ENCODE measurements at places on chromosomes 7 and 10.
A peak's percentile ranks its signal among the peaks of the same experiment; 100 is the strongest.

DNA sequence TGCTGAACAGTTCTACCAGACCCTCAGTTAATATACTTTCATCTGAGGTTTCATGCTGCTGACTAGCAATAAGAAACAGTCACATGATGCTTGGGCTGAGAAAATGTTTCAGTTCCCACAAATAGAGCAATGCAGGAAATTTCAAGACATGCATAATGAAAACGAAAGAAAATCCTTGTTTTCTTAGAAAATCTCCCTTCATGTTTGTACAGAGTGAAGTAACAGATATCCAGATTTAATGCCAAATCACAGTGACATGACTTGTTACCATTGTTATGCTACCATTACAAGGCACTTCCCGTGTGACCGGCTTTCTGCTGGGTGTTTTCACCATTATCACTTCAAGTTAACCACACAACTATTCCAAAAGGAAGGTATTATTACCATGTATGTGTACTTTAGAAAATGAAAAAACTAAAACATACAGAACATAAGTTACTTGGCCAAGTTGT lies 121.7 kb downstream of the DOCK4 start:
- peak; percentile 16 for DNase-seq

- no peak for DNase-seq
These were observed 94.6 kb downstream of the PPP1R9A start for GRCh38 chr7:95001815-95002561.

DNA sequence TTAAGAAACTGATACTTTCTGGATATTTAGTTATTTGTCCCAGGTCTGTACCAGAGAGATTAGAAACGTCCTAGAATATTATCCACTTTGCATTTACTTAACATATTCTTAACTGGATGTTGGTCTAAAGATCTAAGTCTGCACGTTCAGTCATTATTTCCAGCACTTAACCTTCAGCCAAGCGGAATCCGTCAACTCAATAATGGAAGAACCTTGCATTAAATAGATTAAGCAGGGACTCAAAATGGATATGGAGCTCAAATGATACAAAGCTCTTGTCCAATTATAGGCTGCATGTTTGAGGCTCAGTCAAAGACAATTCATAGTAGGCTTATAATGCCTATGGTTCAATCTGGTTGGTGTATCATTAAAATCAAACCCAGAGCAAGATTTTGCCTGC lies 162.9 kb downstream of the SEMA3D start:
- no peak for DNase-seq

GRCh38 chr10:127210936-127211466 lies 14.6 kb upstream of the INSYN2A start:
- DNase-seq, result no peak

GRCh38 chr10:1687190-1687589 lies 50.1 kb downstream of the ADARB2 start:
- DNase-seq, result no peak

GRCh38 chr7:2014391-2015241 lies 218.1 kb downstream of the MAD1L1 start:
- no peak for DNase-seq

GRCh38 chr7:142488036-142488633 lies 230.3 kb upstream of the PRSS58 start:
- DNase-seq, result no peak

GRCh38 chr10:19788075-19788686 lies 28.1 kb upstream of the PLXDC2 start:
- DNase-seq, result no peak

DNA sequence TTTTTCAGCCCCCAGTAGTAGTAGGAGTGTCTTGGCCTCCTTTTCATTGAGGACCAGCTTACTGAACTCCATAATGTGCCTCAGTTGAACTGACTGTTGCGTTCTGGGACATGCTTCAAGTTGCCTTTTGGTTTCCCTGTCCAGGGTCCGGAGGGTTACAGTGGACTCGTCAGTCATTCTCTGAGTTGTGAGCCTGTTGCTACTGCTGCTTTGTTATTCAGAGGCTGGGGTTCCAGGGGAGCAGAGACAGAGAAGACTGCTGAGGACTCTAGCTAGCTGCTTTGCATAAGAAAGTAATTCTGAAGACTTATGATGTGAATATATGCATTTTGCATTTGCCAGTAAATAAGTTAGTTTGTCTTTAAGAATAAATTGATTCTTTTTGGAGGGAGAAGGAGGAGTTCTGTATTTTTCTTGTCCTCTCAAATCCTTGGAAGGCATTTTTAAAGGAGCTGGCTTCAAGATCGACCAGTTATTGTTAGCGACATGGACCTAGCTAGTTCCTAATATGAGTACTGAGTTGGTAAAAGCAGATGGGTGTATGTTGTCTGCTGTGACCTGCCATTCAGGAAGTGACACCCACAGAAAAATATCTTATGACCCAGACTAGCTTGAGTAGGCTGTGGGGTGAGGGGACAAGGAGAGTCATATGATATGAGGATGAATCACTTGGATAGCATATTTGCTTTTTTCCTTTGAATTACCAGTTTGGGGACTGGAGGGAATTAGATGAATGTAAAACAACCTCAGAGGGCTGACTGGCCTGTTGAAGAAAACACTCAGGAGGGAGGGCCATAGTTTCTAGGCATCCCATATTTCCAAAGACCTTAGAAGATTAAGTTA lies 8.3 kb downstream of the PI4K2A start:
- peak; percentile 88 for DNase-seq

DNA sequence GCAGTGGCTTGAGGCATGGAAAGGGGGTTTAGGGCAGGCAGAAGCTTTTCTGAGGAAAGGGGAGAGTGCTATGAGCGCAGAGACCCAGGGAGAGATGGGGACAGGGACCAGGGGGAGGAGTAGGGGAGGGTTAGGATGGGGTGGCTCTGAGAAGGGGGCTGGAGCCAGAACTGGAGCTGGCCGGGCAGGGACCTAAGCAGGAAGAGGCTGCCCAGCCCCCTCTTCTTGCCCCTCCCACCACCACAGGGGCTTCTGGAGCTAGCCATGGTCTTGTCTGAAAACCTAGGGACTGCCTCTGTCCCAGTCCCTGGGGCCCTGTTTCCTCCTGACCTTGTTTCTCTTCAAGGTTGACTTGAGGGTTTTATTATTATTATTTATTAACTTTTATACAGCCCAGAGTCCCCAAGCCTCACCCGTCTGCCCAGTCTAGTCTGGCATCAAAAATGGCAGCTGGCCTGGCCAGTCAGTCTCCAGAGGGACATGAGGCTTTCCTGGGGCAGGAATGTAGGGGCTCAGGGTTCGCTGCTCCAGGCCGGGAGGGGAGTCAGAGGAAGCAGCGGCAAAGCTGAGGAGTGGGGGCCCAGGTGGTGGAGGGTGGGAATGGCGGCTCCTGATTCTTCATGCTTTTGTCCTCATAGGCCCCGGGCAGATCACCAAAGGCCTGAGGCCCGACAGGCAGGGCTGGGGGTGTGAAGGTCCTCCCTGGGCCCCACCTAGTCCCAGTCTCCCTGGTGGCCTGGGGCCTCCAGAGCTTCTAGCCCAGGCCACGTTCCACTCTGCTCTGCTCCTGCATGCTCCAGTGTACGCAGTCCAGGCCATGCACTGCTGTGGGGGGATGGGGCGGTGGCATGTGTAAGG lies 5.7 kb downstream of the TRIM8 start:
- no peak for DNase-seq

DNA sequence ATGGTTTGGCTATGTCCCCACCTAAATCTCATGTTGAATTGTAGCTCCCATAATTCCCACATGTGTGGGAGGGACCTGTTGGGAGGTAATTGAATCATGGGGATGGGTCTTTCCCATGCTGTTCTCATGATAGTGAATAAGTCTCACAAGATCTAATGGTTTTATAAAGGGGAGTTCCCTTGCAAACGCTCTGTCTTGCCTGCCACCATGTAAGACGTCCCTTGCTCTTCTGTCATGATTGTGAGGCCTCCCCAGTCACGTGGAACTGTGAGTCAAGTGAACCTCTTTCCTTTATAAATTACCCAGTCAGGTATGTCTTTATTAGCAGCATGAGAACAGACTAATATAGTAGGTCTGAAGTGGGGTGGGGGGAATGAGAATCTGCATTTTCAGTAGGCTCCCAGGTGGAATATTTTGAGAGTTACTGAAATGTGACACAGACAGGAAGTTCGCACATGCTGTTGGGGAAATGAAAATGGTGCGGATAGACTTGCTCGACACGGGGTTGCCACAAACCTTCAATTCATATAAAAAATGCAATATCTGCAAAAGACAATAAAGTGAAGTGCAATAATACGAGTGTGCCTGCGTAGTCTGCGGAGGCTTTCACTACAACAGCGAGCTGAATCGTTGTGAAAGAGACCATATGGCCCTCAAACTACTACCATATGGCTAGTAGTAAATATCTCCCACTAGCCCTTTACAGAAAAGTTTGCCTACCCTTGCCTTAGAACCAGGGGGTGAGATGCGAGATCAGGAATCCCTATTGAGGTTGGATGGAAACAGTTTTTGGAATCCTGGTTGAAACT lies 166.1 kb downstream of the GRK5 start:
- no peak for DNase-seq

DNA sequence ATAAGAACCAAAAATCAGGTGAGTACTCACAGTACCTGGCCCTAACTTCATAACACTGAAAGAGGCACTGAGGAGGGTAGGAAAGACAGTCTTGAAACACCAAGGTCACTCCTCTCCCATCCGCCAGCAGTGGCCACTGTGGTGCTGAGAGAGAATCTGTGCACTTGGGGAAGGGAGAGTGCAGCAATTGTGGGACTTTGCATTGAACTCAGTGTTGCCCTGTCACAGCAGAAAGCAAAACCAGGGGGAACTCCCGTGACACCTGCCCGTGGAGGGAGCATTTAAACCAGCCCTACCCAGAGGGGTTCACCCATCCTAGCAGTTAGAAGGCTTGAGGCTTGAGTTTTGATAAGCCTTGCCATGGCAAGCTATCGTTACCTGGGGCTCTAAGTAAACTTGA lies 35.2 kb upstream of the MAP3K8 start:
- DNase-seq, result no peak

DNA sequence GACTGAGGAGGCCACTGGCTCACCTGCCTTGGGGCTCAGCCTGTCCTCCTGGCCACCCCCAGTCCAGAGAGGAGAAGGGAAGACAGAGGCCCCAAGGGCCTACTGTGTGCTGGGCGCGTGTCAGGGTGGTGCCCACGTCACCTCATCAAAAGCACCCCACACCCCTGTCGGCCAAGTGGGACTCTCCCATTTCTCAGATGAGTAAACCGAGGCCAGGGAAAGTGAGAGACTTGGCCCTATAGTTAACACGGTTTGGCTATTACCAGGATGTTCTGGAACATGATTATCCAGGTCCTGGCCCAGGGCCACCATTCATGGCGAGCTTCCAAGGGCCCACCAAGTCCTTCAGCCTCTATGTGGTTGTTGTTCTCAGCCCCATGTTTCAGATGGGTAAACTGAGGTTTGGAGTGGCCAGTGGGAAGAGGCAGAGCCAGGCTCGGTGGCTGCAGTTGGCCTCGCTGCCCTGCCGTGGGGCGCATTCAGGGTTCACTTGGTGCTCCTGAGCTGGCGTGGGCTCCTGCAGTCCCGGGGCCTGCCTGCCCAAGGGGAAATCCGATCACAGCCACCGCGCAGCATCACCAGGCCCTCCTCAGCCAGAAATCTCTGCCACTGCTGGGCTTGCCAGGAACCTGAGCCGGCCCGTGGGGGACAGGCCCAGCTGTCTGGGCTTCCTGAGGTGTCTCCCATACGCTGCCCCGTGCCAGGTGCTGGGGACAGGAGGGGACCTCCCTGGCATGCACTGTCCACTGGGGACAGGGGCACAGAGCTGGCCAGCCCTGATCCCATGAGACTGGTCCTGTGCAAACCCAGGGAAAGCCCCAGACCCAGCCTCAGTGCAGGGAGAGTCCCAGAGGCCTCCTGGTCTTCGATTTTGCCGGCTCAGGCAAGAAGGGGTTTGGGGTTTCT lies 117.7 kb upstream of the TNRC18 start:
- no peak for DNase-seq

GRCh38 chr10:92284112-92284704 lies 6.7 kb downstream of the CPEB3 start:
- no peak for DNase-seq

GRCh38 chr10:110005719-110006118 lies 2.1 kb upstream of the ADD3 start:
- peak; percentile 59 for DNase-seq

GRCh38 chr7:131544449-131545301 lies 11.8 kb downstream of the PODXL start:
- no peak for DNase-seq

- no peak for DNase-seq
These were observed 90.2 kb upstream of the KLF6 start for GRCh38 chr10:3874990-3875841.

GRCh38 chr7:31950091-31950755 lies 120.0 kb downstream of the PDE1C start:
- no peak for DNase-seq

DNA sequence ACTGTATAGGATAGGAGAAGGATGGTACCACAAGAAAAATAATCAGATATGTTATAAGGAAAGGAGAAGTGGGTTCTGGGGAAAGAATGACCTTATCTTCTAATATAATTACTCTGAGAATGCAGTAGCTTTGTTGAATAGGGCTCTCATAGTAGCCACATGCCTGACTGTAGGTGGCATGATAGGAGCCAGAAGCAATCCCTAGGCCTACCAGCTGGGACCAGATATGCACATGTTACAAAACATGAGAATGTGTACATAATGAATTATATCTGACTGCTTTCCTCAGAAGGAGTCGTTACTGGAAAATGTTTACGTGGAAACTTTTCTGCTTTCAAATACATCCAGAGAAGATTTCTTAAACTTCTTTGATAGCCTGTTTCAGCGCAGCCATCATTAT lies 53.2 kb upstream of the FAM3C start:
- no peak for DNase-seq

DNA sequence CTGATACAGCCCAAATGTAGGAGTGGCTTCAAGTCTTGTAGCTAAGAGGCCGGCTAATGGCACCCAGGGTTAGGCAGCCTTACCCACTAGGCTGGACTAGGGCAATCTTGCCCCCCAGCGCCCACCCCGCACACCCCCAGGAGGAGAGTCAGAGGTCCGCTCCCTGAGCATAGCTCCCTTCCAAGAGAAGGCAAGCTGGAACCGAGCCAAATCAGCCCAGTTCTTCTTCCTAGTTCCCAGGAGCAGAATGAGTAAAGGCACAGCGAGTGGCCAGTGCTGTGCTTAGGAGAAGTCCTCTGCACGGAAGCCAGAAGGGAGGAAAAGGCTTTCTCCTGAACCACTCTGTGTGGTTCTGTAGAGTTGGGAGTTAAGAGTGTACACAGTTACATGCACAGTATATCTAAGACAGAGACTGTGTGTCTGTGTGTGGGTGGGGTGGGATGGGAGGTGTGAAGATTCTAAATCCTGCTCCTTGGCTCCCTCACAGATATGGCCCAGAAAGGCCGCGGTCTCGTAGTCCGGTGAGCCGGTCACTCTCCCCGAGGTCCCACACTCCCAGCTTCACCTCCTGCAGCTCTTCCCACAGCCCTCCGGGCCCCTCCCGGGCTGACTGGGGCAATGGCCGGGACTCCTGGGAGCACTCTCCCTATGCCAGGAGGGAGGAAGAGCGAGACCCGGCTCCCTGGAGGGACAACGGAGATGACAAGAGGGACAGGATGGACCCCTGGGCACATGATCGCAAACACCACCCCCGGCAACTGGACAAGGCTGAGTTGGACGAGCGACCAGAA lies 59.7 kb upstream of the PDCD4 start:
- DNase-seq, result no peak

- DNase-seq, result no peak
These were observed 4.2 kb downstream of the OSBPL3 start for GRCh38 chr7:24975644-24976260.

Data from AG04449 (cell line).